CD4-positive, alpha-beta T cell treated with Interleukin-17A for 1 hour (primary cell): ENCODE measurements at places on chromosomes 5 and 9.

DNA sequence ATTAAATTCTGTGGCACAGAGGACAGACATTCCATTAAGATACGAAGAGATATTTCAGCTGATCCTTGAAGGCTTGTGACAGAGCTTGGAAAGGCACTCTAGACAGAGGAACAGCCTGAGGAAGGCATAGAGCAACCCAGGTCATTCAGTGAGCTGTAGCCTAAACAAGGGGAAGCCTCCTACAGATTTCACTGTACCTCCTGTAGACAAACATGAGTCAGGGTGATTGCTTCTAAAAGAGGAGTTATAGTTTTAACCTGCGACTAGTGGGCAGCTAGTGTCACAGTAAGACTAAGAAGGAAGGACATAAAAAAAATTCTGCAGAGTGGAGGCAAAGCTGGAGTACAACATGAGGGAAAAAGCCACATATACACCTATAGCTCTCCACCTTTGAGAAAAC, 43.5 kb upstream of the ANKDD1B start:
- no peak for DNase-seq

GRCh38 chr5:122310889-122311288, 1.1 kb upstream of the SNCAIP start:
- DNase-seq = no peak

DNA sequence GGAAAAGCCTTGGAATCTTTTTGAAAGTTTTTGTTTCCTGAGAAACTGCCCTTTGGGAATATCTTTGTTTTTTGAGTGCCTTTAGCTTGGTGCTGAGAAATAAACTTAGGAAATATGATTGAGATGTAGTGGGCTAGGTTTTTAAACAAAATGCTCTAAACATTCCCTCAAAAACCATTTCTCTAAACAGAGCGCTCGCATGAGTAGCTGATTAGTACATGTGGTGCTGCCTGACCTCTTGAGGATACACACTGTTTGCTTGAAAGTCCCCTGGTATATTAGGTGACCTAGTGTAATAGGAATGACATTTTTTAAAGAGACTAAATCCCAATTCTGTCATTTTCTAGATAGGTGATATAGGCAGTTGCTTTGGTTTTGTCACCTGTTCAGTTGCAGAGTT, 132.3 kb downstream of the ADAMTSL1 start:
- no peak for DNase-seq

DNA sequence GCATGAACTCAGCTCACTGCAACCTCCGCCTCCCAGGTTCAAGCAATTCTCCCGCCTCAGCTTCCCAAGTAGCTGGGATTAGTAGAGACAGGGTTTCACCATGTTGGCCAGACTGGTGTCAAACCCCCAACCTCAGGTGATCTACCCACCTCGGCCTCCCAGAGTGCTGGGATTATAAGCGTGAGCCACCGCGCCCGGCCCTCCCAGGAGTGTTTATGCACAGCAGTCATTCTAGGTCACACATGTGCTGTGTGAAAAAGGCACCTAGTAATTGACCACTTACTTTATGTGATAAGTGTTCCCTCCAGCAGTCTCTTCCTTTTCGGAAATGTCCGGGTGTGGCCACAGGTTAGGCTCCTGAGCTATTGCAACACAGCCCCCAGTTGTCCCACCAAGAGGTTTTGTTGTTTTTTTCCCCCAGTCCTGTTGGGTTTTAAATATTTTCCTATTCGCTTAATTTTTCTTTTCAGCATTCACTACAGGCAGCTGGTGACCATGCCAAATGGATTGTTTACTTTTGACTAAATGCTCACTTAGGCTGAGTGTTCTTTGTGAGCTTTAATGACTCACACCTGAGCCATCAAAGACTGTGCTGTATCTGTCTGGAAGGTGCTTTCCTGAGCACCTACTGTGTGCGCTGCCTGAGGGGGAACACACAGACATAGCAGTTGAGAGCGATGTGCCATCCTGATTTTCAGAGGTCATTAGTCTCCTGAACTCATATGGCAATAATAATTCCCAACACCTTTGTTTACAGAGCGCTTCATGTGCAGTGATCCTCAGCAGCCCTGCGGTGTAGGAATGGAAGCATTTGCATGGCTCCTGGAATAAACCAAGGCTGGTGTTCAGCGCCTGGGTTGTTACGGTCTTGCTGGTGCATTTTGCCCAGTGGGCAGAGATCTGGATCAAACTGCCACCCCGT, 94.3 kb downstream of the MVB12B start:
- DNase-seq = no peak

DNA sequence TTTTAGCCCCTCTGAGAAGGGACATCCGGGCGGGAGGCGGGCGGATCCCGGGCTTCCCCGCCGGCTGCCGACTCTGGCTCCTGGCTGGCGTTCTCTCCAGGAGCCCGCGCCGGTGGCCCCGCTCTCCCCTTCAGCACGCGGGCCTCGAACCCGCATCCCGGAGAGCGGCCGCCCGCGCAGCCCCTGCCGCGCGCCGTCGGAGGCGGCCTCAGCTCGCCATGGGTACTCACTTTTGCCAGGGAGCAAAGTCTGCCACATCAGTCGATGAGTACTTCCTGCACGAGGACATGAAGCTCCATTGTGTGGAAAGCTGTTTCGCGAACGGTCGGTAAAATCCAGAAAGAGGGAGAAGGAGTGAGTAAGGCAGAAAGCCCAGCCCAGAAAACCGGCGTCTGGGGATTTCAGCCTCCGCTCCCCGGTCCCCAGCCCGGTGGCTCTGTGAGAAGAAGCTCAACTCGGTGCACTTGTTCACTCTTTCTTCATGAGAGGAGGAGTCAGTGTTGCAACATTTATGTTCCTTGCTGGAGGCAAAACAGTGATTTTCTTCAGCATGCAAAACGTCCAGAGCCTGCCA, at the start of gene PRLR:
PRLR (minus strand) TSS at position 450 of the 574 bp plus-strand sequence. CDS start 140,867 bp downstream, outside the sequence.
- DNase-seq = no peak

GRCh38 chr5:22908129-22908528, 55.0 kb upstream of the CDH12 start:
- no peak for DNase-seq

GRCh38 chr5:130687085-130687733, 477.8 kb downstream of the HINT1 start:
- DNase-seq = no peak

- no peak for DNase-seq
Observed at GRCh38 chr5:24606971-24607370, 37.8 kb downstream of the CDH10 start.

DNA sequence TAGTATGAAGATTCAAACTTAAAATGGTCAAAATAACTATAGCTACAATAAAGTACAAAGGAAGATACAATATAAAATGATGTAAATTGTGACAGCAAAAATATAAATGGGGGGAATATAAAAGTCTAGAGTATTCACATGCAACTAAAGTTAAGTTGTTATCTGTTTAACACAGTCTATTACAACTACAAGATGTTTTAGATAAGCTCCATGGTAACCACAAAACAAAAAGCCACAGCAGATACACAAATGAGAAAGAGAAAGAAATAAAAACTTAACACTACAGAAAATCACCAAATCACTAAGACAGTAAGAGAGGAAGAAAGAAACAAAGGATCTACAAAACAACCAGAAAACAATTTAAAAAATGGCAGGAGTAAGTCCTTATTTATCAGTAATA, 17.0 kb upstream of the SH3TC2 start:
- DNase-seq = peak; percentile 30

GRCh38 chr9:35280399-35280798, 118.6 kb downstream of the UNC13B start:
- no peak for DNase-seq

DNA sequence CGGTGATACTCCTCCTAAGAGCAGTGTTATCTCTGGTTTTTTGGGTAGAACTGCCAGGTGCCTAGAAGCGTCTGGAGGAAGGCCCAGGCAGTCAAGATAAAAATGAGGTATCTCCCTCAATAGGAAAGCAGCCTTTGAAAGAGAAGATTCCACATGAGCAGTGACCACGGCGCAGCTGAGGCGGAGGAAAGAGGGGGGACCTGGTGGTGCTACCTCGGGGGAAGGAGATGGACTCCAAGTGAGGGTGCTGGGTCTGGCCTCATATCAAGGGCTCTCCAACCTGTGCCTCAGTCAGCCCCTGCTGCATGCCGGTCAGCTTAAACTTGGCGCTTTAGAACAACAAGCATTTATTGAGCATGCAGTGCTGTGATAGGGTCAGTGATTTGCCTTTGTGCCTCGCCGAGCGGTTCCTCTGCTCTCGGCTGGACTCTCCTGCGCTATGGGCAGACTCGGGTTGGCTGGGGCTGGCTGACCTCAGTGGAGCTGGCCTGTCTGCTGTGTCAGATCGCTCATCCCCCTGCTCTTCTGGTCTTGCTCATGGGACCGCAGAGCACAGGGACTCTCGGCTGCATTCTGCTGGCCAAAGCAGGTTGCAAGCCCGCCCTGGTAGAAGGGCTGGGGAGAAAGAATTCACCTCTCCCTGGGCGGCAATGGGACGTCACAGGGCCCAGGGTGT, 121.1 kb upstream of the IRX4 start:
- no peak for DNase-seq

DNA sequence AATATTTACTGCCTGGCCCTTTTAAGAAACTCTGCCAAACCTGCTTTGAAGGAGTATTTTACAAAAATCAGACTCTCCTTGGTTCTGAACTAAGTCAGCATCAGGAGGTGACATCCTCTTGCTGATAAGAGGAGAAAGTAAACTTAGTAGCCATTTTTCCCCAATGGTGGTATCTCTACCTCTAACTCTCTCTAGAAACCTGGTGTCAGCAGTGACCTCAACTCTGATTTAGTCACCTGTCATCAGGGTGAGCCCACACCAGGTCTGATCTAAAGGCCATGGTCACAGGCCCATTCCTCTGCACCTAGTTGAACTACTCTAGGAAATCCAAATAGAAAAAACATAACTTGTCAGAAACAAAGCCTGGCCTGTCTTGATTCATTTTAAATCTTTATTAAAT, 4.2 kb downstream of the CARNMT1 start:
- no peak for DNase-seq

GRCh38 chr5:43570450-43571158, 13.7 kb upstream of the PAIP1 start:
- no peak for DNase-seq

- DNase-seq = no peak
Observed at GRCh38 chr9:106879439-106879882, 16.5 kb downstream of the ZNF462 start.

- no peak for DNase-seq
Observed at GRCh38 chr9:91004992-91005391, 203.4 kb downstream of the SYK start.

DNA sequence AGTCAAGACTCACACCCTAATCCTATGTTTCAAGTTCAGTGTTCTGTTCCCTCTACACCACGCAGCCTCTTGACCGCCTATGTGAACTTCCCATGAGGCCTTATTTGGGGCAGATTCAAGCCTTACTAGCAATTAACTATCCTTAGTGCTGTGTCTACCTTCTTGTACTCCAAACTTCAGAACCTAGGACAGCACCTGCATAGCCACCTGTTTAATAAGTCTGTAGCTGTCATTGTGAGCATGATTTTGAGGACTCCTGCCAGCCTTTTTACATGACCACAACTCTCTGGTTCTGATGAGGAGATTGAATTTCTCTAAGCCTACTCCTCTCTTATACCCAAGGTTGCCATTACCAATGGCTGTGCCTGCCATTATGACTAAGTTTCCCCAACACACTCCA, 50.8 kb upstream of the PCSK1 start:
- no peak for DNase-seq

- no peak for DNase-seq
Observed at GRCh38 chr9:109108318-109108717, 11.4 kb downstream of the TMEM245 start.

DNA sequence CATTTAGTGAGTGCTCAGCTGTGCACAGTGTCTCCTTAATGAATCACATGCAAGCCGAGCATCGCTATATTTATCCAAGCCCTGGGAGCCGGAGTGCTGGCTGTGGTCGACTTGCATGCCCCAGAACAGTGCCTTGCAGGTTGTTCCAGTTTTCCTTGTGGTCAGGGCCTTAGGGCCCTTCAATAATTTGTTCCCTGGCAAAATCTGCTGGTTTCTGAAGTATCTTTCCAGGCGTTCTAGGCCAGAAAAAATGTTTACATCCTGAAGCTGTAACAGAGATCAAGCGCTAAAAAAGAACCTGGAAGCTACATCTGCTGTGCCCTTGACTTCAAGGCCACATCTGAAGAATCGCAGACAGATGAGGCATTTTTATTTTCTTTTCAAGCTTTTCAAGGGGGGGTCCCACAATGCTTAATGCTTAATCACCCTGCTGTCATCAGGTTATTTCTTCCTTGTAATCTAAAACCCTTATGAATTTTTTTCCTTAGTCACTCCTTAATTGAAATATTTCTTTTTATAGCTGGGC, 105.8 kb downstream of the DOCK2 start:
- DNase-seq = no peak

- peak; percentile 1 for DNase-seq
Observed at GRCh38 chr5:108858959-108859358, 111.3 kb downstream of the FER start.

DNA sequence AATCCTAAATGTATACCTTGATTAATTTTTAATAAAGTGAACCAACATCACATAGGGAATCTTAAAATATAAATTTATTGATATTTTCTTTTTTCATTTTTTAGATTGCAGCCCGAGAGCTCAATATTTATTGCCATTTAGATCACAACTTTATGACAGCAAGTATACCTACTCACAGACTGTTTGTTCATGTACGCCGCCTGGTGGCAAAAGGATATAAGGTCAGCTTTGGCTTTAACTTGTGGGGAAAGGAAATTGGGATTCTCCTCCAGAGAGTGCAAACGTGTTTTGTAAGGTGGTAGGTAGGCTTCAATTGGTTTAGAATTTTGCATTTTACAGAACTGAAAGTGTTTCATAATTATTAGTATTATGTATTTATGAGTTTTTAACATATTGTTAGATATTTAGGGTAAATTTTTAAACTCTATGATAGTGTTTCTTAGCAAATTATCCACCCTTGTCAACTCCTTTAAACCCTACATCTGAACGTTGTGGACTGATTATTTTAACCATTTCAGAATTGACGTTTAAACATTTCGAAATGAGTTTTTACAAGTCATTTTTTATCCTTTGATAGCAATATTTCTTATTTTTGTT, 17.5 kb upstream of the DHFR start:
- DNase-seq = peak; percentile 71

GRCh38 chr5:7625740-7626139, 225.2 kb downstream of the CFAP90 start:
- DNase-seq = no peak

GRCh38 chr5:33205727-33206410, 234.9 kb upstream of the TARS1 start:
- no peak for DNase-seq

GRCh38 chr9:84804951-84805694, 135.6 kb downstream of the NTRK2 start:
- DNase-seq = no peak

- DNase-seq = no peak
Observed at GRCh38 chr5:124303366-124303765, 443.1 kb downstream of the ZNF608 start.
